Tibial nerve (tissue), 4 donors: ENCODE measurements at places on chromosomes 3 and 15.

GRCh38 chr3:167941234-167941995 is 154.3 kb downstream of the GOLIM4 start:
- H3K27ac ChIP-seq, result no peak overlapping the region
- no peaks in the 10 kb centered on the region for H3K4me1 ChIP-seq
- no peaks in the 10 kb centered on the region for H3K36me3 ChIP-seq
- no peak overlapping the region for H3K4me3 ChIP-seq
- no peaks in the 10 kb centered on the region for H3K27me3 ChIP-seq

- H3K4me3 ChIP-seq, result no peak overlapping the region
- H3K36me3 ChIP-seq, result peaks cover 6% of the 10 kb centered on the region
- DNase-seq, result no peak
- H3K27me3 ChIP-seq, result no peaks in the 10 kb centered on the region
- H3K4me1 ChIP-seq, result no peaks in the 10 kb centered on the region
- no peak overlapping the region for H3K27ac ChIP-seq
Measured at GRCh38 chr15:40747685-40748631, 7.1 kb downstream of the RMDN3 start.

DNA sequence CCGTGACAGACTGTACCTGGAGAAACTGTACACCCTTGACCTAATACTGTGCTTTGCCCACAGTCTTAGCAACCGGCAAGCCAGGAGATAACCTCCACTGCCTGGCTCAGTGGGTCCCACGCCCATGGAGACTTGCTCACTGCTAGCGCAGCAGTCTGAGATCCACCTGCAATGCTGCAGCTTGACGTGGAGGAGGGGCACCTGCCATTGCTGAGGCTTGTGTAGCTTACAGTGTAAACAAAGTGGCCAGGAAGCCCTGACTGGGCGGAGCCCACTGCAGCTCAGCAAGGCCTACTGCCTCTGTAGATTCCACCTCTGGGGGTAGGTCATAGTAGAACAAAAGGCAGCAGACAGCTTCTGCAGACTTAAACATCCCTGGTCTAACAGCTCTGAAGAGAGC is 189.3 kb downstream of the EDEM1 start:
- no peak overlapping the region for H3K4me3 ChIP-seq
- no peaks in the 10 kb centered on the region for H3K4me1 ChIP-seq
- no peak for DNase-seq
- no peaks in the 10 kb centered on the region for H3K27me3 ChIP-seq
- H3K27ac ChIP-seq, result no peak overlapping the region
- no peaks in the 10 kb centered on the region for H3K36me3 ChIP-seq

GRCh38 chr3:184737063-184737462 is 25.2 kb upstream of the MAGEF1 start:
- DNase-seq, result no peak
- H3K27me3 ChIP-seq, result no peaks in the 10 kb centered on the region

DNA sequence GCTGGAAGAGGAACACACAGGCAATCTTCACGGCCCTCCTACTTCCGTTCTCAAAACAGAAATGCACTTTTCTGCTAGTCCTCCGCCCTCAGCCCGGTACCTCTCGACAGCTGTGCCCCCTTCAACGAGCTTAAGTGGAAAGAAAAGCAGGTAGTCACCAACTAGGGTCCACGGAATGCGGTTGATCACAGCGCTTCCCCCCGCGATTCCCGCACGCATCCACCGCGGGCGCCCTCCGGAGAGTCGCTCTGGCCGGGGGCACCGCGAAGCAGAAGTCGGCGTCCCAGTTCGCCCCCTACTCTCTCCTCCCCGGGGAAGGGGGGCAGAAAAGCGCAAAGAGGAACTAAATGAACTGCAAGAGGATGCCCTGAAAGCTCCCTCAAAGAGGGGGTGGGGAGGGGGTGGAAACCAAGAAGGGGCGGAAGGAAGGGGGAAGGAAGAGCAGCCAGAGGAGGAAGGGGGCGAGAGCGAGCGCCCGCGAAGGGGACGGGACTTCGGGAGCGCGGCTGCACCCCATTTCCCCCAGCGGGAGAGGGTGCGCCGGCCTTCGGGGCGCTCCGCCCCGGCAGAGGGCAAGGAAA is 738 bp downstream of the ACAP2 start:
- no peaks in the 10 kb centered on the region for H3K36me3 ChIP-seq
- H3K27me3 ChIP-seq, result no peaks in the 10 kb centered on the region
- H3K4me1 ChIP-seq, result peaks cover 16% of the 10 kb centered on the region
- DNase-seq, result no peak

DNA sequence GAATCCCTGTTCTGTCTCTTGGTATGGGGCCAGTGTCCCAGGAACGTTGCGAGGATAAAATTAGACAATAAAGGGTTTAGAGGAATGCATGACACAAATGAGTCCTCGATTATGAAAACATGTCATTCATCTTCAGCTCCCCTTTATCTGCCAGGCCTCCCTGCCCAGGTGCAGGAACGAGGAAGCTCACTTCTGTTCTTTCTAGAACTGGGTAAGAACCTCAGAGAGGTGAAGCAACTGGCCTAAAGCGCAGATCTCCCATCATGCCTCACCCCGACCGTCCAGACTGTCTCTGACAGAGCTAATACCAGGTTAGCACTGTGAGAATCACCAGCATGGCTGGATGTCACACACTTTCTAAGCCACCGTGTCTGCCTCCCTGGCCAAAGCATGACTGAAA is 1.5 kb upstream of the ITIH1 start:
- no peaks in the 10 kb centered on the region for H3K4me1 ChIP-seq
- DNase-seq, result peak; percentile 1

- no peaks in the 10 kb centered on the region for H3K36me3 ChIP-seq
- no peak overlapping the region for H3K4me3 ChIP-seq
- no peaks in the 10 kb centered on the region for H3K27me3 ChIP-seq
- H3K27ac ChIP-seq, result no peak overlapping the region
Measured at GRCh38 chr3:31498791-31499190, 33.9 kb upstream of the STT3B start.

GRCh38 chr3:163382183-163382582 is 1696.1 kb downstream of the SI start:
- no peaks in the 10 kb centered on the region for H3K36me3 ChIP-seq
- no peak overlapping the region for H3K27ac ChIP-seq
- DNase-seq, result no peak
- no peak overlapping the region for H3K4me3 ChIP-seq

DNA sequence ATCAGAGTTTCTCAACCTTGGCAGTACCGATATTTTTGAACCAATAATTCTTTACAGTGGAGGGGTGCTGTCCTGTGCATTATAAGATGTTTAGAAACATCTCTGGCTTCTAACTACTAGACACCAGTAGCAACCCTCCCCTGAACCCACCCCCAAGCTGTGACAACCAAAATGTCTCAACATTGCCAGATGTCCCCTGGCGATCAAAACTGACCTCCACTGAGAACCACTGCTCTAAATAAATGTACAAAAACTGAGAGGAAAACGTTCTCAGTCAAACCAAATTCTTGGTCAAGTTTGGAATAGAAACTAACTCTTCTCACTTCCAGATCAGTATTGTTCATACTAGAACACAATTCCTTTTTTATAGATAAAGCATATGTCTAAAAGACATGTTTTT is 58.5 kb downstream of the GPR160 start:
- peaks cover 3% of the 10 kb centered on the region for H3K36me3 ChIP-seq
- H3K27ac ChIP-seq, result no peak overlapping the region
- H3K4me3 ChIP-seq, result no peak overlapping the region
- DNase-seq, result no peak
- no peaks in the 10 kb centered on the region for H3K4me1 ChIP-seq

GRCh38 chr3:165195241-165195639 is 944 bp downstream of the SLITRK3 start:
- no peaks in the 10 kb centered on the region for H3K36me3 ChIP-seq
- no peak for DNase-seq
- peaks cover 23% of the 10 kb centered on the region for H3K4me1 ChIP-seq
- peaks cover 79% of the 10 kb centered on the region for H3K27me3 ChIP-seq
- peak overlapping the region; percentile 38 for H3K4me3 ChIP-seq

GRCh38 chr3:129224984-129225393 is 24.4 kb upstream of the COPG1 start:
- peak overlapping the region; percentile 88 for H3K27ac ChIP-seq
- no peak overlapping the region for H3K4me3 ChIP-seq
- H3K27me3 ChIP-seq, result no peaks in the 10 kb centered on the region
- peaks cover 9% of the 10 kb centered on the region for H3K4me1 ChIP-seq
- H3K36me3 ChIP-seq, result no peaks in the 10 kb centered on the region
